Hypothalamus (tissue), 51 donors: ENCODE measurements at places on chromosomes 3 and 15.
A peak's percentile ranks its signal among the peaks of the same experiment; 100 is the strongest.

DNA sequence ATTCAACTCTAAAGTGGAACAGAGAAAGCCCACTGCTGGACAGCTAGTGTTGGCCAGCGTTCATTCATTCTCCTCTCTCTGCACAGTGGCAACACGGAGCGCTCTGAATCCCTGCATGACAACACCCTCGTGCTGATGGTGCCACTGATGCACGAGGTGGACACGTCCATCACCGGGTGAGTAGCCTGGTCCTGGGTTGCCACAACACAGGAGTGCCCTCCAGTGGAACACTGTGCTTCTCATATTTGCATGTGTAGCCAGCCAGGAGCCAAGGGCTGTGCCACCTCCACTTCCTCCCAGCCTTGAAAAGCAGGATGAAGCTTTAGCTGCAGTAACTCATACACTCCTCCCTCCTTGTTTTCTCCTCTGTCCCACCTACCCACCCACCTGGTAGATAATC, 120.0 kb upstream of the CTDSPL start:
- no peak for DNase-seq

GRCh38 chr3:41188306-41188705, 11.0 kb upstream of the CTNNB1 start:
- DNase-seq: no peak

GRCh38 chr15:60729850-60730458, 251.0 kb upstream of the ICE2 start:
- no peak for DNase-seq

- DNase-seq: no peak
Measured at GRCh38 chr3:133540896-133541674, 32.4 kb upstream of the CDV3 start.

DNA sequence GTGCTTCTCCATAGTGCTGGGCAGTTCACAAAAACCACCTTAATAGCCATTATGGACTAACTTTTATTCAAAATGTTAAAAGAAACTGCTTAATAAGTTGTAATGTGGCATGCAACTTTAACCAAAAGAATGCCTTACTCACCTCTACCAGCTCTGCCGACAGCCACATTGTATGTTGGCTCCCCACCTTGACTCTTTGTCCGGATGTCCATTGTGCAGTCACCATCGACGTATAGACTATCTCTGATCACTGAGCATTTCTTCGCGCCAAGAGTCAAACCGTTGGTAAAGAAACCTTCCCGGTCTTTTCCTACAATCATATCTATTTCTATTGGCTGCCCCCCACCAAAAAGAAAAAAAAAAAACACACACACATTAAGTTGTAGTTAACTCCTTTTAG, 2.5 kb downstream of the PFN2 start:
- DNase-seq: no peak

GRCh38 chr3:195147649-195148080, 123.3 kb downstream of the XXYLT1 start:
- no peak for DNase-seq

- no peak for DNase-seq
Measured at GRCh38 chr15:43948691-43949325, 122.0 kb downstream of the WDR76 start.

DNA sequence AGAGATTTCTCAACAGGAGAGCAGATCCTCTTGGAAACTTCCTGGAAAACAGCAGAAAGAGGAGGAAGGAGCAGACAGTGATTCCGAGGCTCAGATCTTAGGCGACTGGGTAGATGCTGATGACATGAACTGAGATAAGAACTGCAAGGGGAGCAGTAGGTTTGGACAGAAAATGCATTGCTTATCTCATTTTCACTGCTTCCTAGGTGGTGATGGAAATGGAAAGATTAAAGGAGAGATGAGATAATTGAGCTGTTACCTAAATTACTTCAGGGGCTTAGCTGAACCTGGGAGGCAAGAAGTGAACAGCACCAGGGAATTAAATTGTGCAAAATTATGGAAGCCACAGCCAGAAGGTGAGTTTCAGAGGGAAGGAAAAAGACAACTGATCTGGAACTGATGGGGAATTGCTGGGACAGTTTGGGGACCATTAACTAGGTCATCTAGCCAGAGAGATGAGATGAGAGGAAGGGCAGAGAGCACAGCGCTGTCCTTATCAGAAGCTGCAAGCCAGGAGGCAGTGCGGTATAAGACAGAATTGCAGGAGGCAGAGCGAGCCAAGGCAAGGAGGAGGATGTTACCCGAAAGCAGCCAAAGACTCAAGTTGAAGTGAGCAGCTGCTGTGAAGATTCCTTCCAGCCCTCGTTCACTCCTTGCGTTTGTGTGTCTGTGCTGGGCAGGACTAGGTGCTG, 140.4 kb downstream of the SRGAP3 start:
- no peak for DNase-seq

GRCh38 chr15:89489376-89489775, 7.0 kb downstream of the RHCG start:
- DNase-seq: no peak

GRCh38 chr15:52008698-52009434, 10.2 kb upstream of the MAPK6 start:
- DNase-seq: no peak

GRCh38 chr3:42946050-42946449, 33.1 kb upstream of the GASK1A start:
- no peak for DNase-seq

DNA sequence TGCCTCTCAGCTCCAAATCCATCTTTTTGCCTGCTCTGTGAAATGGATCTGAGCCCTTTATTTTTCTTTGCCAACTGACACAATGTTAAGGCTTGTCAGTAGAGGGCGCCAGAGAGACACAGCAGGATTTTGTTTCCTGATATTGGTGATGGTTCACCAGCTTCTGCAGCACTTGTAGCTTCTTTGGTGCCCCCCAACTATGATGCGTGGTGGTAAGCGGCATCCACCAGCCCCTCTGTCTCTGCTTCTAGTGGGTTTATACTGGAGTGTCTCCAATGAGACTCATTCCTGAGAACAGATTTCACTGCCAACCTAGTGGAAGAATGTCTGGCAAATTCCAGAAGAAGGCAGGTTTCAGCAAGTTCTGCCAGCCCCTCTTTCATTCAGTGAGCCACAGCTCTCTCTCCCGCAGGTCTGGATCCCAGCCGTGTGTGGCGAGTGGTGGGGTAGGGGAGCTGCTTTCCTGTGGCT, 471.9 kb upstream of the FRG2C start:
- peak; percentile 4 for DNase-seq

DNA sequence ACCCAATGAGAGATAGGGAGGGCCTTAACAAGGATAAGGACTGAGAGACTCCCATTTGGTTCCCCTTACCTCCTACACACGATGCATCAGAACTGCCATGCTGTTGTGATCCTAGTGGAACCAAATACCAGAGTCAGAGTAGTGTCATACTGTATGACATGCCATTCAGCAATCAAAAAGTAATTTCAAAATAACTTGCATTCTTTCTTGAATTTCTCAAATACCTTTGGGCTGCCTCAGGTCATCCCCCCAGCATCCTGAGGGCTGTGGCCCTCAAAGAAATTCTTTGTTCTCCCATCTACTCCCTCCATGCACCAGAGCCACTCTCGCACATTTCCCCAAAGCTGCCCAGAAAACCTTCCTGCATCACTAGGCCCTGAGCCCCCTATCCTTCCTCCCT, 68.9 kb upstream of the PPP2R3A start:
- DNase-seq: no peak

DNA sequence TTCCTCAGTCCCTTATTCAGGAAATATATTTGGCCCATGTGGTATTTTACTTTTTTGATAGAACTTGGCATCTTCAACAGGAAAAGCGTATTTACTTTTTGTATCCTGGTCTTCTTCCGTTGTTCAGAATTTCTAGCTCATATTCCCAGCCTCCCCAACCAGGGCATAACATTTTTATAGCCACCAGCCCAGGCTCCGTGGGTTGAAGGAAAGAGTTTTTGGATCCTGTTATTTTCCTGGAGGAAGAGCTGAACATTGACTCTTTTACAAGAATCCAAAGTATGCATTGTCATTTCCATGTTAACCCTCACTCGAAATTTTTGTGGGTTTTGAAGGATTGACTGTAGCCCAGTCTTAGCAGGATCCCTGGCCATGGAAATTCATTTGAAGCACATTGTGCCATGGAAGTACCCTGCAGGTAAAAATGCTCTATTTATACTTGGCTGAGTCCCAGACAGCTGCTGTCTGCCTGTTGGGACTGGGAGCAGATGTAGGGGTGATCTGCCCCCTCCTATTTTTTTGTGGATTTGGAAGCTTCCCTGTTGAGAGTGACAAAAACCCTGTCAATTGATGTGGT, 98.8 kb downstream of the AKAP13 start:
- no peak for DNase-seq

DNA sequence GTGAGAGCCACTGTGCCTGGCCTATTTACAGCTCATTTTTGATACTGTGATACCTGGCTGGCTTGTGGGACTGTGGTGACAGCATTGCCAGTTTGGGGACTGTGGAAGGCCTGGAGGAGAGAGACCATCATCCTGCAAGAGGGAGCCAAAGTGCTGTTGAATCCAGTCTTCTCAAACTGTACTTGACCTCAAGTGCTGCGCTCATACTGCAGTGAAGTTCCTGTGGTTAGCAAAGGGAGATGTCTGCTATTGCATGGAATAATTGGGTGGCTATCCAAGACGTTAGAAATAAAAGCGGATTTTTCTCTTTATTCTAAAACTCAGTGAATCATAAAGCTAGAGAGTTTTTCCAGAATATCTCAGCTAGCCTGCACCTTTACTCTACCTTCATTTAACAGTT, 83.4 kb downstream of the CCK start:
- no peak for DNase-seq

GRCh38 chr3:12483872-12484197, 445 bp upstream of the TSEN2 start:
- DNase-seq: no peak

GRCh38 chr3:107899990-107900651, 190.7 kb downstream of the CD47 start:
- no peak for DNase-seq

GRCh38 chr15:31887246-31887645, 143.1 kb upstream of the CHRNA7 start:
- DNase-seq: peak; percentile 19

- DNase-seq: no peak
Measured at GRCh38 chr3:126459763-126460127, 15.9 kb downstream of the ZXDC start.
